ENCODE measurements at places on chromosomes 4 and X.

GRCh38 chr4:163991298-163991865 is 496.9 kb downstream of the TMA16 start:
- H3K27ac ChIP-seq: no peak overlapping the region
- H3K36me3 ChIP-seq: no peaks in the 10 kb centered on the region
- H3K4me1 ChIP-seq: no peaks in the 10 kb centered on the region
- no peak for DNase-seq
- H3K4me3 ChIP-seq: no peak overlapping the region
- peaks cover 1% of the 10 kb centered on the region for H3K27me3 ChIP-seq

DNA sequence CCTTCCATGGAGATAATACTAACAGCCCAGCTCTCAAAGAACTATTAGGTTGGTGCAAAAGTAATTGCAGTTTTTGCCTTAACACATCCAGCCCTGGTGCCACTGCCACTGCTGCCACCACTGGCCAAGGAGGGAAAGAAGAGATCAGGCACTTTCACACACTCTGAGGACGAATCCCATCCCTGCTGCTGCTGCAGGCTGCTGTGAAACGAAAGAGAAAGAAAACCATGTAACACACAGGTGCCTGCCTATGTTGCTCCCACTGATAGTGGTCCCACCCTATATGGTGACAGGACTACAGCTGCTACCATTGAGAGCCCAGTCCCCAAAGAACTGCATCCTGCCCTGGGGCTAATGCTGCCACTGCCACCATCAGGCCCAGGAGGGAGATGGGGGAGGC is 35.1 kb downstream of the TMLHE start:
- H3K4me3 ChIP-seq: no peak overlapping the region
- H3K36me3 ChIP-seq: peaks cover 11% of the 10 kb centered on the region
- no peak overlapping the region for H3K27ac ChIP-seq
- DNase-seq: no peak

GRCh38 chr4:33494150-33494549 is 2750.2 kb downstream of the ARAP2 start:
- H3K4me3 ChIP-seq: no peak overlapping the region
- no peaks in the 10 kb centered on the region for H3K36me3 ChIP-seq
- H3K27ac ChIP-seq: no peak overlapping the region

GRCh38 chr4:47675806-47676205 is 162.1 kb downstream of the CORIN start:
- no peak for DNase-seq
- no peak overlapping the region for H3K4me3 ChIP-seq
- H3K27me3 ChIP-seq: peaks cover 11% of the 10 kb centered on the region
- H3K4me1 ChIP-seq: no peaks in the 10 kb centered on the region

DNA sequence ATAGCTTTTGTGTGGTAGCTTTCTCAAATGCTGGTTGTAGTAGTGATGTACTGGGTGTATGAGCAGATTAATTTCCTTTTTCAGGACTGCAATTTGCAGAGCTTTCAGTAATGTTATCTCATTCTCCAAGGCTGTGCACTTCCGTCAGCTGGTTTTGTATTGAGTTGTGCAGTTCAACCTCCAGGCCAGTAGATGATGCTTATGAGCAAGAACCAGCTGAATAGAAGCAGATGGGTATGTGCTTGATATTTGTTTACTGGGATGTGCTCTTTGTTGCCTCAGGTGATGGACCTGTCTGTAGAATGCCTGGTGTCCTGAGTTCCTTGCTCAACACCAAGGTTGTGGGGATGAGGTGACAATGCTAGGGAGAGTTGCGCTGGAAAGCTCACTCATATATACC is 462.8 kb downstream of the PCDH18 start:
- H3K4me1 ChIP-seq: no peaks in the 10 kb centered on the region
- H3K36me3 ChIP-seq: no peaks in the 10 kb centered on the region
- DNase-seq: no peak
- H3K27ac ChIP-seq: no peak overlapping the region
- H3K4me3 ChIP-seq: no peak overlapping the region

- no peaks in the 10 kb centered on the region for H3K36me3 ChIP-seq
- DNase-seq: no peak
- H3K4me3 ChIP-seq: no peak overlapping the region
- H3K27ac ChIP-seq: no peak overlapping the region
- H3K4me1 ChIP-seq: no peaks in the 10 kb centered on the region
- no peaks in the 10 kb centered on the region for H3K27me3 ChIP-seq
Measured at GRCh38 chrX:13607331-13607995, 38.1 kb downstream of the EGFL6 start.

GRCh38 chrX:112851161-112851779 is 10.6 kb upstream of the AMOT start:
- peaks cover 21% of the 10 kb centered on the region for H3K4me1 ChIP-seq
- no peaks in the 10 kb centered on the region for H3K27me3 ChIP-seq
- H3K4me3 ChIP-seq: peak overlapping the region; percentile 5
- no peak for DNase-seq
- no peak overlapping the region for H3K27ac ChIP-seq

- DNase-seq: peak; percentile 11
- H3K36me3 ChIP-seq: no peaks in the 10 kb centered on the region
- peak overlapping the region; percentile 4 for H3K4me3 ChIP-seq
- H3K27me3 ChIP-seq: no peaks in the 10 kb centered on the region
Measured at GRCh38 chr4:18980516-18981233, 959.1 kb upstream of the LCORL start.

- H3K27me3 ChIP-seq: no peaks in the 10 kb centered on the region
- H3K4me3 ChIP-seq: no peak overlapping the region
- no peak overlapping the region for H3K27ac ChIP-seq
- no peak for DNase-seq
Measured at GRCh38 chr4:55518442-55518841, 28.3 kb downstream of the CLOCK start.

DNA sequence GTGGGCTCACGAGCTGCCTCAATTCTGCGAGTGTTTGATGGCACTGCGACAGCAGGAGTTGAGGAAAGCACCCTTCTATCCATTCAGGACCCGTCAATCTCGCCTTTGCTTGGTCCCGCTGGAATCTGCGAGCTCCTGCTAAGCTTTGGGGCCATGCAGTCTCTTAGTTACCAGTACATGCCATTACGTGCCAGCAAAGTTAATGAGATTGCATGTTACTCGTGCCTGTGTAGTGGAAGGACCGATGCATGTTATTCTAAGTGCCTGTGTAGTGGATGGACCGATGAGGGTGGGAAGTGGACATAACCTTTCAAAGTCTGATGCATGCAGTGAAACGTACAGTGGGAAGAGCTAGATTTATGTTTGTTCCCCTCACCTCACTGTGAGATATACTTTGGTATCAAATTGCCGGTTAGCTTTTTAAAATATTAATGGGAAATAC is 569 bp downstream of the RPS3A start:
- peak overlapping the region; percentile 96 for H3K4me3 ChIP-seq
- H3K27ac ChIP-seq: peak overlapping the region; percentile 96
- no peak for DNase-seq
- peaks cover 2% of the 10 kb centered on the region for H3K27me3 ChIP-seq

DNA sequence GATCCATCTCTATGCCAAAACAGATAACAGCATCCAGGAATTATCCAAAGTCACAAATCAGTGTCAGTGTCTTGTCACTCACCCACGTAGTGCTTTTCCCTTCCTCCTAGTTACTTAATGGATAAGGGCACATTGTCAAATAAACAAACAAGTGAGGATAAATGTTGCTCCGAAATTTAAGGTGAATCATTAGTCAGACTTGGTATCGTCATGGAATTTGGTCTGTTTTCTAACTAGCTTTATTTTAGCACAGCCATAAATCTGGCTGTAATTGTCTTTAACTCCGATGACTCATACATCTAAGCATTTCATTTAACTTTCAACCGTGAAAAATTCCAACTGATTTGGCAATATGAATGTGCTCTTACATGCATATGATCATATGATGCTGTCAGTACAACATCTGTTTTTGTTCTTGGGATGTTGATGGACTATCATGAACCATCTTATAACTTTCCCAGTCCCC is 83.3 kb downstream of the SNCA start:
- no peaks in the 10 kb centered on the region for H3K4me1 ChIP-seq
- DNase-seq: no peak
- H3K27me3 ChIP-seq: no peaks in the 10 kb centered on the region

GRCh38 chr4:81635739-81636138 is 164.0 kb upstream of the RASGEF1B start:
- H3K36me3 ChIP-seq: no peaks in the 10 kb centered on the region
- peaks cover 28% of the 10 kb centered on the region for H3K4me1 ChIP-seq
- peak overlapping the region; percentile 44 for H3K4me3 ChIP-seq
- peak; percentile 32 for DNase-seq
- H3K27ac ChIP-seq: peak overlapping the region; percentile 85

GRCh38 chr4:95660719-95661118 is 111.9 kb upstream of the UNC5C start:
- H3K27me3 ChIP-seq: no peaks in the 10 kb centered on the region
- no peak overlapping the region for H3K27ac ChIP-seq
- H3K4me3 ChIP-seq: no peak overlapping the region
- H3K4me1 ChIP-seq: no peaks in the 10 kb centered on the region
- no peaks in the 10 kb centered on the region for H3K36me3 ChIP-seq
- DNase-seq: no peak

DNA sequence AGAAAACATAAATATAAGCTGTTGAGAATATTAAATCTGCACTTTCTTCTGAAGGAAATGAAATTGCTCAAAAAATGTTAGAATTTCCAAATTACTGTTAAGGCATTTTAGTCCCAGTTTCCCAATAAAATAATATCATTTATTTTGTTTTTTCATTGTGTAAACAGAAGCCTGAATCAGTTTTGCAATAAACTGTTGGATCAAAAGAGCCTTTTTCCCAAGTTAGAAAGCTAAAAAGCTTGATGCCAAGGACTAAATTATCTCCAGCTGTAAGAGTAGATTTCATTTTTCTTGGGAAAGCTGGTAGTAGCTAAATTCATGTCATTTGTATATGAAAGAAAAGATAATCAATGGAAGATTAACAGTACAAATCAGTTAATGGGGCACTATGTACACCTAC is 95.8 kb downstream of the RNF150 start:
- no peaks in the 10 kb centered on the region for H3K4me1 ChIP-seq
- DNase-seq: no peak
- peaks cover 6% of the 10 kb centered on the region for H3K27me3 ChIP-seq
- no peak overlapping the region for H3K27ac ChIP-seq
